T follicular helper cell (primary cell): ENCODE measurements at places on chromosomes 12 and 14.

GRCh38 chr12:65266408-65266807, 12.1 kb upstream of the MSRB3 start:
- DNase-seq, result no peak

DNA sequence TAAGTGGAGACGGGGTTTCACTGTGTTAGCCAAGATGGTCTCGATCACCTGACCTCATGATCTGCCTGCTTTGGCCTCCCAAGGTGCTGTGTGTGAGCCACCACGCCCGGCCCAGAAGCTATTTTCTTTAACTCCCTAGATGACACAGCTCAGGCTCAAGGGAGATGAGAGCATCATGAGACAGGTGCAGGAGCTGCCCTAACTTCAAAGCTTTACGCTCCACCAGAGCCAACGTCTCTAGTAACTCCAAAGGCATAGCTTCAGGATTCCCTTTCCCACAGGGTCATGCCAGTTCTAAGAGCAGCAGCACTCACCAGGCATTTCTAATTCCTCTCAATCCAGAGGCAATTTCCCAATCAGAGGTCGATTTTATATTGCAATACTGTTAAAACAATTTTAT, 21.0 kb downstream of the NDUFA12 start:
- DNase-seq, result no peak

GRCh38 chr14:55301437-55302121, 30.4 kb downstream of the FBXO34 start:
- DNase-seq, result no peak

- no peak for DNase-seq
Measured at GRCh38 chr12:30973175-30973574, 46.6 kb downstream of the TSPAN11 start.

DNA sequence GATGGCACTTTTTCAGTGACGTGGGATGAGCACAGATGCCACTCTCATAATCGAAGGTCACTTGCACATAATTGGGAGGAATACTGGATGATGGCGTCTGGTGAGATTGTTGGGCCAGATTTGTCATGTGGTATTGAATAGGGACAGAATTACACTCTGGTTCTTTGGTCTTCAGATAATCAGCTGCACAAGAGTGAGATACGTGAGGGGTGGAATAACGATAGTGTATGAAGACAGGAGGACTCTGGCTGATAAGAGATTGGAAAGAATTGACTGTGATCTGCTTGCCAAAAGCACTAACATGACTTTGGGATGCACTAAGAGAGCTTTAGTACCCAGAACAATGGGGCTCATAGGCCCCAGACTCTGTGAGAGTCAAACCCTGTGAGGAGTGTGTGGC, 7.0 kb upstream of the RABGGTA start:
- no peak for DNase-seq

GRCh38 chr12:53313996-53314395, 7.4 kb downstream of the AAAS start:
- no peak for DNase-seq

GRCh38 chr12:92141591-92142121, 4.0 kb downstream of the BTG1 start:
- peak; percentile 29 for DNase-seq

GRCh38 chr12:24649634-24650033, 299.3 kb downstream of the BCAT1 start:
- DNase-seq, result no peak

DNA sequence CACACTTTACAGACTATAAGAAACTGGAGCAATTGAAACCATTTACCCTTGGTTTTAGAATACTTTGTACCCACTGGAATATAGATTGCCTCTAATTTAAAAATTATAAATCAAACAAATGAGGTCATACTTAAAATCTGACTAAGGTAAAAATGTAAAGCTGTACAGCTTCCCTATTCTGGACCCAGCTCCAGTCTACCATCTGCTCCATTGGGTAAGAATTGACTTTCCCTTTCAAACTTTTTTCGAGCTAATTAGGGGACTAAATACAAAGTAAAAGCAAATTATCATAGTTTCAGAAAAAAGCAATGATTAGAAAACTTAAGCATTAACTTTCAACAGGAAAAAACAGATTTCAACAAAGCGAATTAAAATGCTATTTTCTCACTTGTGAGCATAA, 4.3 kb downstream of the KRR1 start:
- no peak for DNase-seq

GRCh38 chr14:36022765-36023410, 153.6 kb downstream of the PTCSC3 start:
- no peak for DNase-seq

- DNase-seq, result no peak
Measured at GRCh38 chr14:58994130-58994529, 194.3 kb upstream of the DAAM1 start.

DNA sequence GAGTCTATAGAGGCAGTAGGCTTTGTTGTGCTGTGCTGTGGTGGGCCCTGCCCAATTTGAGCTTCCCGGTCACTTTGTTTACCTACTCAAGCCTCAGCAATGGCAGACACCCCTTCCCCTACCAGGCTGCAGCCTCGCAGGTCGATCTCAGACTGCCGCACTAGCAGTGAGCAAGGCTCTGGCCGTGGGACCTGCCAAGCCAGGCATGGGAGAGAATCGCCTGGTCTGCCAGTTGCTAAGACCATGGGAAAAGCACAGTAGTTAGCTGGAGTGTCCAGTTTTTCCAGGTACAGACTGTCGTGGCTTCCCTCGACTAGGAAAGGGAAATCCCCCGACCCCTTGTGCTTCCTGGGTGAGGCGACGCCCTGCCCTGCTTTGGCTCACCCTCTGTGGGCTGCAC, 26.3 kb downstream of the ANO6 start:
- DNase-seq, result no peak

DNA sequence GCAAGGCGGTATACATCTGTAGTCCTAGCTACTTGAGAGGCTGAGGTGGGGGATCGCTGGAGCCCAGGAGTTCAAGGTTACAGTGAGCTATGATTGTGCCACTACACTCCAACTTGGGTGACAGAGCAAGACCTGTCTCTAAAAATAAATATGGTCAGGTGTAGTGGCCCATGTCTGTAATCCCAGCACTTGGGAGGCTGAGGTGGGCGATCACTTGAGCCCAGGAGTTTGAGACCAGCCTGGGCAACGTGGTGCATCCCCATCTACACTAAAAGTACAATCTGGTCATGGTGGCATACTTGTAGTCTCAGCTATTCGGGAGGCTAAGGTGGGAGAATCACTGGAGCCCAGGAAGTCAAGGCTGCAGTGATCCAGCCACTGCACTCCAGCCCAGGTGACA, 40.6 kb downstream of the HECTD1 start:
- no peak for DNase-seq

DNA sequence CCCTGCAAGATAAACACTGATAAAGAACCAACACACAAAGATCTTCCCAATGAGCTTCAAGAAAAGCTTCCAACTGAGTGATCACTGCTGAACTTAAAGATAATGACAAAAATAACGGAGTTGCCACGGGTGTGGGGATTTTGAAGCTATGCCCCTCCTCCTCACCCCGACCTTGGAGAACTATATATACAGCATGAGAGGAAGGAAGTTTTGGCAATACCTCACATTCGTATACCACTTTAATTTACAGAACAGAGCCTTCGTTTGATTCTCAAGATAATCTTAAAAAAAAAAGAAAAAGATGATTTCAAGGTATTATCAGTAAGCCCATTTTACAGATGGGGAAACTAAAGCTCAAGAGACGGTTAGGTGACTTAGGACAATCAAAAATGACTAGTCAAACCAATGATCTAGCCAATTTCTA, 715 bp downstream of the NEK9 start:
- no peak for DNase-seq

GRCh38 chr14:101181446-101182313, 278.2 kb upstream of the RTL1 start:
- DNase-seq, result no peak

DNA sequence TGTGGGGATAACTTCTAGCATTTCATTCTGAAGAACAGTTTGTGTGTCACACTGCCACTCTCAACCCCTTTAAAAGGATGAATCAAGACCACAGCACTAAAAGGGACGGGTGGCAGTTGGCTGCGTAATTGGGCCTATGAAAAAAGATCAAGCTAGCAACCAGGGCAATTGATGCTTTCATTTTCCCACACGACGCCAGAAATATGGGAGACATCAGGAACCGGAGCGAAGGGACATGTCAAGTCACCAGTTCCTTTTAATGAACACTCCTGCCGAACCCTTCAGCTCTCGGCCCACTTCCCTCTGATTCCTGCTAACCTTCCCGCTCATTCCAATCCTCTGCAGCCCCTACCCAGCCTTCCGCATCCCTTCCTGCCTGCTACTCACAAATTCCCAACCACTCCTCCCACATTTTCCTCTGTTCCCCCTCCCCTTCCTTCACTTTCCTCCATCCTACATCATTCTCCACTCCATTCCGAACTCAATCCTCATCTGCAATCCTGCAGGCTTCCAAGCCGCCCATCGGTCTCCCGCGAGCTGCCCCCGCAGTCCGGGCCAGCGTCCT, 753 bp downstream of the CSRNP2 start:
- DNase-seq, result no peak

DNA sequence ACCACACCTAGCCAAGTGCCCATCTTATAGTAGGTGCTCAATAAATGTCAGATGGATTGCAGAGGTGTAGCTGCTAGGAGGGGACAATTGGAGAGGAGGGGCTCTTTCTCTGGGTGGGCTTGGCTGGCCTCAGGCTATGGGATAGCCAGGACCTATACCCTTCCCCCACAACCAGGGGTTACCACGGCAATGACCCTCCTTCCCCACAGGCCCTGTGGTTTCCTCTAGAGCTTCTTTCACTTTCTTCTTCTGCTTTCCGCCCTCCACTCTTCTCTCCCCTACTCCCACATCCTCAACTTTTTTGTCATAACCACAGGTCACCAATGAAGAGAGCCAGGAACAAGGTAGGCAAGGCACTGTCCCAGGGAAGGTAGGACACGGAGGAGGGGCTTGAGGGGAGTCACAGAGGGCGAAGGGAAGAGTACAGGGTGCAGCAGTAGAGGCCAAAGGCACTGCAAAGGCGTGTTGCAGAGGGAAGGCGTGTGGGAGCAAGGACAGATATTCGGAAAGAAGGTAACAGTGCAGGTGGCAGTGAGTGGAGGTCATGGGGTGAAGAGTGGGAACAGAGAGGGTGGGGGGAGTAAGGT, 1.9 kb upstream of the ITGB7 start:
- DNase-seq, result no peak

GRCh38 chr14:89485264-89485663, 68.2 kb upstream of the FOXN3 start:
- no peak for DNase-seq

DNA sequence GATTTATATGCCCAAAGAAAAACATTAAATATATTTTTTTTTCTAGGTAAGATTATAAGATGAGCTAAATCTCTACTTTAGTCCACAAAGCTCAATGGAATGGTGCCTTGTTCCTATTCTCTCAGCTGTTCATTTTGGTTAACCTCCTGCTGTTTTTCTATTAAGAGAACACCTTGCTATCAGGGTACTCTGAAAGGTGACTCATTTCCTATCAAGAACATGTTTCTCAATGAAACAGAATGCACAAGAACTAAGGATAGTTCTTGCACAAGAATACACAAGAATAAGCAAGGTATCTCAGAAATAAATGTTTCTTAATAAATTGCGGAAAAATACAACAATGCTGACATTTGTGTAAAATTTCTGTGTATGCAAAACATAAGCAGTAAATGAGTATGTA, 14.1 kb downstream of the ABCD2 start:
- no peak for DNase-seq

DNA sequence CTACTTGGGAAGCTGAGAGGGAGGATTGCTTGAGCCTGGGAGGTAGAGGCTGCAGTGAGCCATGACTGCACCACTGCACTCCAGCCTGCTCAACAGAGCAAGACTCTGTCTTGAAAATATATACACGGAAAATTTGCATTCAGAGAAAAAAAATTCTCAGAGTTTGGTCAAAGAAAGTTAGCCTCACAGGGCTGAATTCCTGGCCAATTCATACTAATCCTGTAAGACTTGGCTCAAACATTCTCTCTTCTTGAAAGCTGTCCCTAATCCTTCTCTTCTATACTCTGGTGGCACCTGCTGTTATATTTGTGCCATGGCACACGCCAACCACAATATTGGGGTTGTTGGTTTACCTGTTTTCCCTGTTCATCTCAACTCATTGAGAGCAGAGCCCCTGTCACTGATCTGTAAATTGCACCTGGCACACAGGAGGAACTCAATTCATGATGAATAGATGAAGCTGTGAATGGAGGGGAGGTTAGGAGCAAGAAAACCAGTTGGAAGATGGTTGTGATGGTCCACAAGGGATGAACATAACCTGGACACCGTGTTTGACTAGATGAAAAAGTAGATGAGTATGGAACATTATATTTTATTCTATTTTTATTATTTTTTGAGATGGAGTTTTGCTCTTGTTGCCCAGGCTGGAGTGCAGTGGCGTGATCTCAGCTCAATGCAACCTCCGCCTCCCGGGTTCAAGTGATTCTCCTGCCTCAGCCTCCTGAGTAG, 36.8 kb upstream of the SPTSSA start:
- no peak for DNase-seq

DNA sequence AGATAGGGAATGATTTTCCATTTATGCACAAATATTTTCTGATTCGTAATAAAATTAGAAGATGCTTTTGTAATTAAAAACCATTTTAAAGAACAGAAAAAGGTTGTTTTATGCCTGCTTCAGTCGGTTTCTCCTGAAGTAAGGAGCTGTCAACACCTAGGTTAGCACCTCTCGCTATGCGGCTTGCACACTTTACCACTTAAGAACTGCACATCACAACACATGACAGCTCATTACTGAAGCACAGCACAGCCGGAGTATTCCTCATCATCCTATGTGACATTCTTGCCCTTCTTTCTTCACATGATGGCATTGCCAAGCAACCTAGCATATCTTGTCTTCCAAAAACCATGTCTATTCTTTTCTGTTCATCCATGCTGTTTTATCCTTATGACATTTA, 5.4 kb upstream of the WIF1 start:
- DNase-seq, result no peak

- peak; percentile 22 for DNase-seq
Measured at GRCh38 chr14:24710403-24711112, 76.6 kb upstream of the GZMB start.

GRCh38 chr14:81066672-81067071, 111.3 kb downstream of the TSHR start:
- no peak for DNase-seq

GRCh38 chr12:95424271-95424994, 49.5 kb upstream of the METAP2 start:
- no peak for DNase-seq

GRCh38 chr12:6273541-6274230, 36.8 kb upstream of the PLEKHG6 start:
- no peak for DNase-seq

DNA sequence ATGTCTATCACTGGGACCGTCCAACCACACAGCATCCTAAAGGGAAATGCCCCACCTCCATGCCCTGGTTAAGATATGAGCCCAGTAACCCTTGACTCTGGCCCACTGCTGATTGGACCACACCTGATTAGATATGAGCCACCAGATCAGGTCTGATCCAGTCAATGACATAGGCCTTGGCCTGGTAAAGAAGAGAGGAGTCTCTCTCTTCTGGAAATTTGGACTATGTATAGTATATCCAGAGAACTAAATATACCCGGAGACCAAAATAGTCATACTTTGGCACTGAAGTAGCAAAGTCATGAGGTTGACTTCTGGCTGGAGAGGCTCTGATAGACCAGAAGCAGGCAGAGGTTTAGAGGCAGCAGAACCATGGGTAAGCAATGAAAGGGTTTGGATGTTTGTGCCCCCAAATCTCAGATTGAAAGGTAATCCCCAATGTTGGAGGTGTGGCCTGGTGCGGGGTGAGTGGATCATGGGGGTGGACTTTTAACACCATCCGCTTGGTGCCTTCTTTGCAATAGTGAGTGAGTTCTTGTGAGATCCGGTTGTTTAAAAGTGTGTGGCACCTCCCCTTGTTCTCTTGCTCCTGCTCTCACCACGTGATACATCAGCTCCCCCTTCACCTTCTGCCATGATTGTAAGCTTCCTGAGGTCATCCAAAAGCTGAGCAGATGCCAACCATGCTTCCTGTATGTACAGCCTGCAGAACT, 68.4 kb downstream of the HSPB8 start:
- no peak for DNase-seq
